ENCODE measurements at places on chromosomes 7 and 10.

- DNase-seq: no peak
Observed at GRCh38 chr7:91020636-91021385, 243.4 kb upstream of the FZD1 start.

DNA sequence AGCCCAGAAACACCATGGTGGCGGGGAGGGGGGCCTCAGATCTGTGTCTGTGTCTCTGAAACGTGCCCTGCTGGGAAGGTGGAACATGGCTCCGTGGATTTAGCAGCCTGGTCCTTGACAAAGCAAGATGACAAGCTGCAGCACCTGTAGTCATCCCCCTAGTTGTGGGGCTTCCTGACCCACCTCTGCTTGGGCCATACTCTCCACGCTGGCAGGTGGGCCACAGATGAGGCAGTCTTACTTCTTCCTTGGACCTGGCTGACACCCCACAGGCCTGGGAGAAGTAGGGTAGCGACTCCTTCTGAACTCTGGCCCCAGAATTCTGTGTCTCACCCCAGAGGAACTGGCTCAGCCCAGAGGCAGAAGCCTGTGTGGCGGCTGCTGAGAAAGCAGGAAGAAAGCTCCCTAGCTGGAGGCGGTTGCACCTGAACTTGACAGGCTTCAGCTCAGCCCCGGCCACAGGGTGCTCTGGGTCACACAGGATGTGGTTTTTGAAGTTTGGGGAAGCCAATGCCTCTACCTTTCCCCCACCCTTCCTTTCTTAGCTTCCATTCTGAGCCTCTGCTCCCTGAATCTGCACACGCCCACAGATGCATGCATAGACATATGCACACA is 113.9 kb downstream of the ABLIM1 start:
- no peak for DNase-seq

GRCh38 chr7:46385662-46386309 is 464.7 kb upstream of the IGFBP3 start:
- DNase-seq: no peak

DNA sequence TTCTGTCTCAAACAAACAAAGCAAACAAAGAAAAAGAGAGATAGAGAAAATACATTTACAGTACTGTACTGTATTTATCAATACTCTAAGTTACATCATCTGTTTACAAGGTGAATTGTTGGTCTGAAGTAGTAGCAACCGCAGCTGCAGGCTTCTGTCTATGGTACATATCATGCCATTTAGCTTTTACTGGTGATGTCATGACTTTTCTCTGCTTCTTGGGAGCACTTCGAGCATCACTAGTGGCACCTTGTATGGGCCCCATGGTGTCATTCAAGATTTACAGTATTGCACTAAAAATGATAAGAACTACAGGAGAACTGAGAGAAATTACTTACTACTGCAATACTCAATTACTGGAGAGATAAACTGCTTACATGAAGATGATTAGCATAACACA is 826.9 kb downstream of the CNTNAP2 start:
- no peak for DNase-seq

- no peak for DNase-seq
Observed at GRCh38 chr7:134422638-134423037, 36.3 kb downstream of the AKR1B1 start.

- DNase-seq: no peak
Observed at GRCh38 chr10:73743327-73743904, 756 bp upstream of the SEC24C start.

DNA sequence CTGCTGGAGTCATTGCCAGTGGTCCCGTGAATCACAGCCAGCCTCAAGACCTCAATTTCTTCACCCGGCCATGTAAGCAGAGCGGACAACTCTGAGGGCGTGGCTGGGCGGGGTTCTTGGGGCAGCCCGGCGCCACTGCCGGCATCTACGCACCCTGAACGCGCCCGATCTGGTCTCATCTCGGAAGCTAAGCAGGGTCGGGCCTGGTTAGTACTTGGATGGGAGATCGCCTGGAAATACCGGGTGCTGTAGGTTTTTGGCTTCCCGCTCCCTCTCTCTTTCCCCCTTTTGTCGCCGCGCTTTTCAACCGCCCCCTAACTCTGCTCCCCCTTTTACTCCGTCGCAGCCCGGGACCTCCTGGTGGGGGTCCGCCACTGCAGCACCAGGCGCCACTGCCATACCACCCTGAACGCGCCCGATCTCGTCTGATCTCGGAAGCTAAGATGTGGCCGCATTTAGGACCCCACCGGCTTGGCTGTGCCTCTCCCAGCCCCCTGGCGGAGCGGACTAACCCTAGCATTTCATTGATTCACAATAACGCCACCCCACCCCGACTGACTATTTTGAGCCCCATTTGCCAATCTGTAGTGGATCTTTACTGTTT is 25.3 kb downstream of the GARIN1A start:
- DNase-seq: no peak

- peak; percentile 97 for DNase-seq
Observed at GRCh38 chr10:95693668-95694534, at the start of gene TCTN3. TSS of gene TCTN3 (minus strand) at chr10:95693927. CDS start at chr10:95693899, 28 bp downstream.

- DNase-seq: no peak
Observed at GRCh38 chr7:51180092-51180491, 136.5 kb downstream of the COBL start.
